ENCODE measurements at places on chromosomes 3 and 15. TPM values are rescaled to one million over a fixed set of nuclear protein-coding genes. Genes with fewer than 3 reads are reported as not detected.

DNA sequence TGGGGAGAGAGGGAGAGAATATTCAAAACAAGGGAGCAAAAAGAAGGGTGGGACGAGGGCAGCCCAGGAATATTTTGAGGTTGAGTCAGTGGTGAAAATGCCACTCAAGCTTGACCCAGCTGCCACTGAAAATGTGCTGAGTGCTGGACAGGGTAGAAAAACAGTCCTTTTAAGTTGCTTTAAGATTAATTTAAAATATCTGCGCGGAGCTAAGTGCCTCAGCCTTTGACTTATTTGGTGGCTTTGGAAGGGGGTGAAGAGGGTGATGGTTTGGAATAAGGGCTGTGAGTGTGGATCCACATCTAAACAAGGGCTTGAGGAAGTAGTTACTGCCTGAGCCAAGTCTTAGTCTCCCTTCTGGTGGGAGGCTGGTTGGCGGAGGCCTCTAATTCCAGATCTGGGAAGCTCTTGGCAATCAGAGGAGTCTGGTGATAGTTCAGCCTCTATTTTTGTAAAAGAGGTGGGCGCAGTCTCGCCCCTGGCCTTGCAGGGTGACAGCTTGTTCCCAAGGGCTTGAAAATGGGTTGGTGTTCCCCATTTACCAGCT lies 280.8 kb upstream of the ROPN1 start:
- peak; percentile 13 for DNase-seq

GRCh38 chr15:31084176-31084575 lies 17.3 kb downstream of the TRPM1 start:
- no peak for DNase-seq

GRCh38 chr3:138902171-138902570 lies 44.8 kb downstream of the FOXL2 start:
- DNase-seq: no peak

DNA sequence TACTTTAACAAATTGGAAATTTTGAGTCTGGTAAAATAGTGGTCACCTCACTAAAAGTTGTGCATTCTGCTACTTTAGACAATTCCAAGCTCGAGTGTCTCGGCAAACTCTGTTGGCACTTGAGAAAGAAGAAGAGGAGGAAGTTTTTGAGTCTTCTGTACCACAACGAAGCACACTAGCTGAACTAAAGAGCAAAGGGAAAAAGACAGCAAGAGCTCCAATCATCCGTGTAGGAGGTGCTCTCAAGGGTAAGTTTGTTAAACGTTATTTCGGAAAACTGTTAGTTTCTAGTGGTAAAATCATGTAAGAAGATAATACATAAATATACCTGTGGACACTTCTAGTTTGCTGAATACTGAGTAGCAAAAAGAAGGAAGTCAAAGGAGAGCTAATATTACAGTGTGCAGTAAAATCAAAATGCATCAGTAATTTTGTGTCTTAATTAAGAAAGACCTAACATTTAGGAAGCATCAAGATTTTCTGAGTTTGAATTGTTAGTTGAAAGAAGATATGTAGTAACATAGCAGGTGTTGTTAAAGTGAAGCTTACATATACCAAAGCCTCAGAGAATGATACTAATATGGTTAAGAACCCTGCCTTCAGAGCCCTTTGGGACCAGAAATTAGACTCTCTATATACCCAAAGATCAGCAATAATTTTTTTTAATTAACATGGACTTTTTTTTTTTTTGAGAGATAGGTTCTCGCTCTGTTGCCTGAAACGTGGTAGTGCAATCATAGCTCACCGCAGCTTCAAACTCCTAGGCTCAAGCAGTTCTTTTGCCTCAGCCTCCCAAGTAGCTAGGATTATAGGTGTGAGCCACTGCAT lies 23.0 kb downstream of the BUB1B start:
- DNase-seq: no peak

GRCh38 chr15:67415181-67415580 lies 105.8 kb upstream of the C15orf61 start:
- no peak for DNase-seq

GRCh38 chr15:39172380-39173281 lies 408.2 kb upstream of the THBS1 start:
- DNase-seq: peak; percentile 79

Gene BNC1
- total RNA-seq: 0.54 TPM

DNA sequence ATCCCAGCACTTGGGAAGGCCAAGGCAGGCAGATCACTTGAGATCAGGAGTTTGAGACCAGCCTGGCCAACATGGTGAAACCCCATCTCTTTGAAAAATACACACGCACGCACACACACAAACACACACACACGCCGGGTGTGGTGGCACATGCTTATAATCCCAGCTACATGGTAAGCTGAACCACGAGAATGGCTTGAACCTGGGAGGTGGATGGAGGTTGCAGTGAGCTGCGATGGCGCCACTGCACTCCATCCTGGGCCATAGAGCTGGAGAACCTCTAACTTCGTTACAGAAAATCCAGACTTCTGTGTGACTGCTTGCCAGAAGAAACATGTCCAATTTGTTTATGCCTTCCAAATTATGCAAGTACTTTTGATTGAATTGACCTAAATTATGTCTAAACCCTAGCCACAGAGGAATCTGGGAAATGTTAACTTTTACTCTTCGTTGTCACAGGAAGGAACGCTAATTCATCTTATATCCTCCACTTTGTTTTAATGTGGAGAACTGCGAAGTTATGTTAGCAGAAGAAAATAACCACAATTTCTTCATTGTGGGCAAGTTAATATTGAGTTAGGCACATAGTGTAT lies 21.7 kb downstream of the TRIM59 start:
- DNase-seq: no peak

- DNase-seq: peak; percentile 4
Observed at GRCh38 chr3:13277860-13278531, 142.1 kb downstream of the NUP210 start.

- DNase-seq: no peak
Observed at GRCh38 chr3:151526757-151527156, 65.9 kb upstream of the IGSF10 start.

Gene COL6A6
- not detected for total RNA-seq

- peak; percentile 66 for DNase-seq
Observed at GRCh38 chr3:188901126-188901525, 270.6 kb upstream of the TPRG1 start.

GRCh38 chr3:101509811-101510210 lies 3.2 kb downstream of the SENP7 start:
- peak; percentile 53 for DNase-seq

- DNase-seq: no peak
Observed at GRCh38 chr3:18546632-18547031, 121.5 kb upstream of the SATB1 start.

Gene SLC22A13
- under 0.01 TPM for total RNA-seq

- peak; percentile 58 for DNase-seq
Observed at GRCh38 chr3:105553851-105554250, 187.1 kb downstream of the ALCAM start.

DNA sequence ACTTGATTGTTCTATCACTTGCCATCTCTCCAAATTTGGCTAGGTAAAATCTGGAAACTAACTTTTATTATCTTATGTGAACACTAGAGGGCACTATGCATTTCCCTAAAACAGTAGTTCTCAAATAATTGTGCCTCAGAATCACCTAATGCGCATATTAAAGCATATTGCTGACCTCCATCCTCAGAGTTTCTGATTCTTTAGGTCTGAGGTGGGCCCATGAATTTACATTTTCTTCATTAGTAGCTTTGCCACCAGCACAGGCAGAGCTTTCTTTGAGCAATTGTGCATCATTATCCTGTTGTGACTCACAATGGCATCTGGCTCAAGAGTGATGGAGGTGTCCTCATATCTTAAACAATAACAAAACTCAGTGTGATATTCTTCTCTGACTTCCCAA lies 17.5 kb upstream of the BCHE start:
- no peak for DNase-seq

Gene TBC1D23
- total RNA-seq: 123 TPM

Gene PLD1
- total RNA-seq: 9.2 TPM

Gene PLIN1
- total RNA-seq: under 0.01 TPM

DNA sequence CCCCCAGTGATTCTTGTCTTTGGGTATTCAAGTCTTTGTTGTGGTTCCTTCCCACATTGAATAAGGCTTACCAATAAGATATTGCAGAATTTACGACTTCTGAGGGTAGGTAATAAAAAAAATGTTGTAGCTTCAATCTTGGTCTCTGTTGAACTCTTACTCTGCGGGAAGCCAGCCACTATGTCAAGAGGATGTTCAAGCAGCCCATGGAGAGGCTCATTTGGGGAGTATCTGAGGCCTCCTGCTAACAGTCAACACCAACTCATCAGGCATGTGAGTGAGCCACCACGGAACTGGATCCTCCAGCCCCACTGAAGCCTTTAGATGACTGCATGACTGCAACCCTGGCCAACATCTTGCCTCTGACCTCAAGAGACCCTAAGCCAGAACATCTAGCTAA lies 3.2 kb upstream of the TBC1D23 start:
- peak; percentile 67 for DNase-seq

GRCh38 chr3:42195879-42196330 lies 70.1 kb downstream of the CCK start:
- peak; percentile 18 for DNase-seq

GRCh38 chr3:14602804-14603644 lies 48.5 kb upstream of the CCDC174 start:
- DNase-seq: no peak

Gene PLSCR1
- total RNA-seq: 11.7 TPM

Gene NR2E3
- under 0.01 TPM for total RNA-seq

Gene CD96
- total RNA-seq: 0.28 TPM

- DNase-seq: no peak
Observed at GRCh38 chr15:67761343-67761742, 64.0 kb upstream of the SKOR1 start.

GRCh38 chr15:68930268-68931022 lies at the start of gene SPESP1:
TSS of gene SPESP1 (plus strand) at chr15:68930525. CDS start at chr15:68930654, 129 bp downstream.
- peak; percentile 62 for DNase-seq

Gene PLA2G4E
- not detected for total RNA-seq

Gene CPNE9
- total RNA-seq: not detected

- DNase-seq: no peak
Observed at GRCh38 chr15:56017511-56017910, 24.1 kb upstream of the NEDD4 start.

GRCh38 chr3:56918111-56918568 lies 116.4 kb upstream of the ARHGEF3 start:
- DNase-seq: no peak

Gene SAMD7
- not detected for total RNA-seq
